ENCODE measurements at places on chromosomes 5 and 9.

DNA sequence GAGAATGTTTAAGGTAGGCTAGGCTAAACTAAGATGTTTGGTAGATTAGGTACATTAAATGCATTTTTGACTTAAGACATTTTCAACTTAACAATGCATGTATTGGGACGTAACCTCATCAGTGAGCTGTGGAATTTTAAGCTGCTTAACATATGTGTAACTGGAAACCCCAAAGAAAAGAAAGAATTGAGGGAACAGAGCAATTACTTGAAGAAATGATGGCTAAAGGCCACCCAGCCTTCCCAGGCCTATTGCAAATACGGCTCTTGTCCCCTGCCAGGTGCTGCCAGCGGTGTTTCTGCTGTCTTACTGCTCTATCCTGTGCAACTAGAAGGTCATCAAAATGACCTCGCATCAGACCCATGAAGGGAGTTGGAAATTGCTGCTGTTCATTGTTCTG is 52.0 kb downstream of the RICTOR start:
- no peak for DNase-seq

DNA sequence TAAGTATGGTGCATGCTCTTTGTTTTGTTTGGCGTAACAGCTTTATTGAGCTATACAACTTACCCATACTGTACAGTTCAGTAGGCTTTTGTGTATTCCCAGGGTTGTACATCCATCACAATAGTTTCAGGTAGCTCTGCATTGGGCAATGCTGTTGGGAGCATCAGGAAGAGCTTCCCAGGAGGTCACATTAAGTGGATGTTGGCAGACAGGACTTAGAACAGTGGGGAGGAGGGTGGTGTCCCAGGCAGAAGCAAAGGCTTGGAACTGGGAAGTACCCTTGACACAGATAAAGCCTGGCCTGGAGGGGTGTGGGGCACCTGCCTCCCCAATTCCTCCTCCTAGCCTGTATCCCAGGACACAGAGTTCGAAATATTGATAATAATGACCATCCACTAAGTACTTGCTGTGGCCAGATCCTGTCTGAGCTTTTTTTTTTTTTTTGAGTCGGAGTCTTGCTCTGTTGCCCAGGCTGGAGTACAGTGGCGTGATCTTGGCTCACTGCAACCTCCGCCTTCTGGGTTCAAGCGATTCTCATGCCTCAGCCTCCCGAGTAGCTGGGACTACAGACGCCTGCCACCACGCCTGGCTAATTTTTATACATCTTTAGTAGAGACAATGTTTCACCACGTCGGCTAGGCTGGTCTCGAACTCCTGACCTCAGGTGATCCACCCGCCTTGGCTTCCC is 1.3 kb downstream of the BBLN start:
- no peak for DNase-seq

- DNase-seq: no peak
These were observed 108.0 kb downstream of the DAPK1 start for GRCh38 chr9:87605676-87606075.

DNA sequence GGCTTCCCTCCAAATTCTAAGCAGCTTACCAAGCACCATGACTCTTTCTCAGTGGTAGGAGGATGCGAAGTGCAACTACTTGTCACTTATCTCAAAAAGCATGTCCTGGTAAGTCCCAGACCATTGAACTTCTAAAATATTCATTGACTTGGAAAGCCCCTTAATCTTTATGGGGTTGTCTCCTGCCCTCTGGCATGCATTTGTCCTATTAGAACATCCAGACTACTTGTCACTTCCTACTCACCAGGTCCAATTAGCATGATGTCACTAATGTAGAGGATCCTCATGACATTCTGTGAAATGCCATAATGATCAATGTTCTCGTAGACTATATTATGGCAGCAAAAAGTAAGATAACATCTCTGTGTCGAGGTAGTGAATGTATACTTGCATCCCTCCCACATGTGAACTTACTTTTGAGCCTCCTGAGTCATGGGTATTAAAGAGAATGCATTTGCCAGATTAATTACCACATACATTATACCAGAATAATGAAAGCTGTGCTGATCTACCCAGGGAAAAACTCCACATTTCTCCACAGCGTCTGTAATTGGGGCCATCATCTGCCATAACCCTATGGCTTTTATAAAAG is 63.5 kb upstream of the RAD23B start:
- DNase-seq: no peak

DNA sequence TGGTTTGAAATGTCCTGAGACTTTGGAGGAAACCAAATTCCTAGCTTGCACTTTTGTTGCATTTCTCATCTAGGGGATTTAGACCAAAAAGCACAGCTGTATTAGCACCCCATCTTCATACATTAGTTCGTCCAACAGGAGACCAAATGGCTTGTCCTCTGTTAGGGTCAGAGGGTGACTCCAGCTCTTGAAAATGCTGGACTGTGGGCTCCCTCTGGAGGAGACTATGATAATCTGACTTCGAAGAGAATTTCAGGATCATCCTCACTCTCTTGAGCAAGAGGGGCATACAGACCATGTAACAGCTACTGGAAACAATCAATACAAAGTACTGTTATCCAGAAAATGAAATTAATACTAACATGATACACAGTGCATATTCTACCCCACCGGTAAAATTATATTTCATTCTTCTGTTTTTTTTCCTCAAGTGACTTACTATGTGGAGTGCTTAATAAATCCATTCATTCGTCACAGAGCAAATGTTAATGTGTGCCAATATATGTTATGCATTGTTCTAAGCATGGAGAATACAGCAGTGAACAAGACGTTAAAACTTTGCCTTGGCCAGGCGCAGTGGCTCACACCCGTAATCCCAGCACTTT is 63.7 kb upstream of the PPP2CA start:
- peak; percentile 23 for DNase-seq

DNA sequence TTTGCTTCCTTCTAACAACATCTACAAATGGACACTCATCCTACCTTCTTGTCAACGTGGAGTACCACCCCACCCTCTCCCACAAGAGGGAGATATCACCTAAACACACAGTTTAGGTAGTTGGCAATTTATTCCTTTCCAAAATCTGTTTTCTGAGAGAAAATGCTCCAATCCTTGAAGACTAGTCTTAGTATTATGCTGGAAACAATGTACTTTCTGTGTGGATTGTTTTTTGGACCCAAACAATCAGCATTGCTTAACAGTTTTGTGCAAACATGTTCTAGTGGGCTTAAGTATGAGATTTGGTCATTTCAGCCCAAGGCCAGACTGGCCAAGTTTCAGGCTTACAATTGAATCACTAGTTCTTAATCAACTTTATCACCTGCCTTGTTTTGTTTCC is 359.1 kb downstream of the ARHGEF28 start:
- no peak for DNase-seq

- no peak for DNase-seq
These were observed 58.7 kb downstream of the MYO10 start for GRCh38 chr5:16877267-16877935.

- DNase-seq: no peak
These were observed 6.3 kb downstream of the C5orf15 start for GRCh38 chr5:133962131-133962530.

DNA sequence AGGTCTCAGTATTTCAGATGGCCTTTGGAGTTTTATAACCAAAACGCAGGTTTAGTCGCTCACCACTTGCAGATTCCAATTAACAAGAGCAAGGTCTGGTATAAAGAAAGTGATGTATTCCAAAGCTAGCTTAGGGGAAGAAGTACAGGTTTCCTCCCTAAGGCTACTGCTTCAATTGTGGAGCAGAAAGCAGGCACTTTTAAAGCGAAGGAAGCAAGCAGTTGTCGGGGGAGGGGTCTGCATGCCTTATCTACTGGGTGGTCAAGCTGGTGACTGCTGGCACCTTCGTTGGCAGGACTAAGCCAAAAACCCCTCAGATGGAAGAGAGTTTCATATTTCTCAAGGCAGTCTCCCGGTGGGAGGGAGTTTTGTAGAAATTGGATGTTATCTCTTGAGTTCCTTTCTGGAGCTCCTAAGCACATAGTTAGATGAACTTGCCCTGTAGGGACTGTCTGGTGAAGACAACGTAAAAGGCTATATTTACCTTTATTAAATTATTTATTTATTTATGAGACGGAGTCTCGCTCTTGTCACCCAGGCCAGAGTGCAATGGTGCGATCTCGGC is 1.6 kb upstream of the TMEM245 start:
- DNase-seq: no peak

GRCh38 chr5:74493411-74493810 is 147.1 kb downstream of the ENC1 start:
- DNase-seq: no peak

GRCh38 chr9:124303762-124304161 is 46.0 kb downstream of the NEK6 start:
- DNase-seq: no peak

- DNase-seq: no peak
These were observed 93.6 kb downstream of the ROR2 start for GRCh38 chr9:91856419-91856818.

GRCh38 chr9:95189251-95190098 is 128.0 kb downstream of the FANCC start:
- DNase-seq: no peak

DNA sequence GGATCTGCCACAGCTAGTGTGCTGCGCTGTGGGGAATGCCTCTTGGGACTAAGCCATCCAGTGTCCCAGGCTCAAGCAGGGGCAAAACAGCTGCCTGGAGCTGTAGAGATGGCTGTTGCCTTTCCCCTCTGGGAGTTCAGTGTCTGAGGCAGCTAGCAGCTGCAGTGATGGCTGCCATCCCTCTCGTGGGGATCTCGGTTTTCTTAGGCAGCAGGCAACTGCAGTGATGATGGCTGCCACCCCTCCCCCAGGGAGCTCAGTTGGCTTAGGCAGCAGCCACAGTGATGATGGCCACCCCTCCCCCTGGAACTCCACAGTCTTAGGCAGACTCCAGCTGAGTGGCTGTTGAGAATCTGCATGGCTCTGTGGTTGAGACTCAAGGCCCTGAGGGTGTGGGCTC is 1389.2 kb upstream of the NUDT12 start:
- DNase-seq: no peak
